ENCODE measurements at places on chromosomes 5 and 9.

DNA sequence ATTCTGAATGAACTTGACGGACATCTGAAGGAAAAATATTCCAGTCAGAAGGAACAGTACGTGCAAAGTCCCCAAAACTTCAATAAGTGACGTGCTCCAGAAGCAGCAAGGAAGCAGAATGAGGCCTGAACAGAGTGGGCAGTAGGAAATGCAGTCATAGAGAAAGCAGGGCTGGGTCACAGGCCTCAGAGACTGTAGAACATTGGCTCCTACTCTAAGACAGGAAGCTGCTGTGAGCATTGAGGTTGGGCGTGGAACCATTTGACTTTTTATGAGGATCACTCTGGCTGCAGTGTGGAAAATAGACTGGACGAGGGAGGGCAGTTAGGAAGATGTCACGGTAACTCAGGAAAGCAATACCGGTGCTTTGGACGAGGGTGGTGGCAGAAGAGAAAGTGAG is 64.0 kb downstream of the DOCK8 start:
- DNase-seq = no peak

DNA sequence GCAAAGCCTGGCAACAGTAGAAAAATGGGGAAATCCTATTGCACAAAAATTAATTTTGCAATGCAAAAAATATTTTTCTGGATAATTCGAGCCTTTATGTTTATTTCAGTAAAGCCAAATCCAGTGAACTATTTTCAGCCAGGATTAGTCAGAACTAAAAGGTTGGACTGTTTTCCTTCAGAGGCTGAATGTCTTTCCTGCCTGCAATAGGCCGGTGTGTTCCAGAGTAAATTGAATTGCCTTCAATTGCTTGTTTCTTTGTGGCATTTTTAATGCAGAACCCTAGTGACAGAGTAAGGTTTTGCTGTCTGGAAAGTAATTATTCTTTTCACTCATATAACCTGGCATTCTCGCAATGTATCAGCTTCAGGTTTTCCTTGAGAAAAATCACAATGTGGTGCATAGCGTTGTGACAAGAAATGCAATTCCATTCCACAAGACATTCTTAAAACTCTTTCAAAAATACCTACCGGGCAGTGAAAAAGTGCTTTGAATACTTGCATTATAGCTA is 183.7 kb downstream of the GLIS3 start:
- DNase-seq = peak; percentile 57

DNA sequence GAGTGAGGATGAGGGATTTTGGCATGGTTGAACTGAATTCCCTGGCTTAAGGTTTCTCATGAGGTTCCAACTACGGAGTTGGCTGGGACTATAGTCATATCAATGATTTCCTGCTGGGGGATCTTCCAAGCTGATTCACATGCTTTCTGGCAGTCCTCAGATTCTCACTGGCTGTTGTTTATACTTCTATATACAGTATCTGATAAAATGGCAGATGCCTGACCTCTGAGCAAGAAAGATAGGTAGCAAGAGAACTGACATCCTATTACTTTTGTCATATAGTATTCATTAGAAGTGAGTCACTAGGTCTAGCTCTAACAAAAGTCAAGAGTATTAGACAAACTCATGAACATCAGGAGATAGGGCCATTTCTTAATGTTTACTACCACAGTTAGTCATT is 440.9 kb upstream of the EDIL3 start:
- DNase-seq = no peak

- DNase-seq = peak; percentile 67
Measured at GRCh38 chr5:160133071-160133917, 14.0 kb upstream of the PWWP2A start.

- peak; percentile 49 for DNase-seq
Measured at GRCh38 chr5:136781464-136781863, 416.1 kb upstream of the TRPC7 start.

GRCh38 chr9:127586537-127586936 is 25.5 kb upstream of the STXBP1 start:
- DNase-seq = peak; percentile 87

DNA sequence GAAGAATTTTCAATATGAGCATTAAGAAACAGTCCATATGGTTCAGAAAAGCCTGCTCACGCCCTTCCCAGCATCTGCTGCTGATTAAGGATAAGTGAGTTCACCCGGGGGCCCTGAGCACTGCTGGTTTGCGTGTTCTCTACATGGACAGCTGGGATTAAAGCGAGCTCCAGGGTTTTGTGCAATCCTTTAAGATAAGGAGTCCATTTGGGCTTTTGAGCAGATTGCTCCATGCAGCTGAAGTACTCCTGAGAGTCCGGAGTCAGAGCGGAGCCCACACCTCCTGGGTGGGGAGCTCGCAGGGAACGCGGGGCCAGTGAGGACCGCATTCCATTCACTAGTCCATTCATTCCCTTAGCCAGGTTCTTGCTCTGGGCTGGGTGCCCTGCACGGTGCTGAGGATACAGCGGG is 149.3 kb upstream of the COL5A1 start:
- DNase-seq = peak; percentile 72

DNA sequence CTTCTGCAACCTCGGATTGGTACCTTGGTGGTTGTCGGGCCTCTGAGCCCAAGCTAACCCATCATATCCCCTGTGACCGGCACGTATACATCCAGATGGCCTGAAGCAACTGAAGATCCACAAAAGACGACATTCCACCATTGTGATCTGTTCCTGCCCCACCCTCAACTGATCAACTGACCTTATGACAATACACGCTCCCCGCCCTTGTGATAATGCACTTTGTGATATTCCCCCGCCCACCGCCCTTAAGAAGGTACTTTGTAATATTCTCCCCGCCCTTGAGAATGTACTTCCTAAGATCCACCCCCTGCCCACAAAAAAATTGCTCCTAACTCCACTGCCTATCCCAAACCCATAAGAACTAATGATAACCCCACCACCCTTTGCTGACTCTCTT is 16.5 kb upstream of the TOR1B start:
- DNase-seq = no peak

DNA sequence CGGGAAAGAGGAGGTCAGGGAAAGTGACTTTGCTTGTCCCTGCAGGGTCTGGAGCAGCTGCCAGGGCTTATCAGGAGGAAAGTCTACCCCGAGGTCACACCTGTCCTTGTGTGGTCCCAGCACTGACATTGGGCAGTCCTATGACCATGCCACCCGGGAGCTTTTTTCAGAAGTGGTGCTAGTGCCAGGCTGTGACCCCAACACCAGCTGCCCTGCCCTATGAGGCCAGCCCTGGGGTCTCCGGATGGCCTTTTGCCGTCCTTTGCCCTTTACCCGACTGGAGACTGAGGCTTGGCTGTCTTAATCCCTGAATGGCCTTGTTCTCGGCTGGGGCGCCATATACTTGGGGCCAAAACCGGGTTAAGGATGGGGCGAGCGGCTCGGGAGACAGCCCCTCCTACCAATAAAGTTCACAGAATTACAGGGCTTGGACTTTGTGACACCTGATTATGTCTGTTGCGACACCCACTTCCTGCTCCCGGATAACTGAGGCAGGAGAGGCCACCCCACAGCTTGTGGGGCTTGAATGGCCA is 22.2 kb upstream of the SLC9A3 start:
- DNase-seq = no peak

GRCh38 chr9:6779417-6780241 is 21.9 kb downstream of the KDM4C start:
- peak; percentile 34 for DNase-seq

DNA sequence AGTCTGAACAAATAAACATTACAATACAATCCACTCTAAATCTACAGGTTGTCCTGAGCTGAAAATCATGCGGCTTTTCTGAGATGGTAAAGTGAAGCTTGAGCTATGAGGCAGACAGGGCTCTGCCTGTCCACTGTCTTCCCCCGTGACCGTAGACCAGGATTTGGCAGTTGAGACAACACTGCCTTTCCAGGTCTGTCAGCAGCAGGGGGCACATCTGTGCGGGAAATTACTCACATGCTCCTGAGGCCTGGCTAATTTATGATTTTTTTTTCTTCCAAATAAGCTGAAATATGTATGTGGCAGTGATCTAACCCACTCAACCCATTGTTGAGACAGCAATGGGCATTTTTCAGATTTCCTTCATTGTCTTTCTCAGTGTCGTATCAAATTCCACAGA is 307.9 kb downstream of the FBXL7 start:
- peak; percentile 68 for DNase-seq

- no peak for DNase-seq
Measured at GRCh38 chr9:83198371-83198770, 135.4 kb upstream of the RASEF start.

DNA sequence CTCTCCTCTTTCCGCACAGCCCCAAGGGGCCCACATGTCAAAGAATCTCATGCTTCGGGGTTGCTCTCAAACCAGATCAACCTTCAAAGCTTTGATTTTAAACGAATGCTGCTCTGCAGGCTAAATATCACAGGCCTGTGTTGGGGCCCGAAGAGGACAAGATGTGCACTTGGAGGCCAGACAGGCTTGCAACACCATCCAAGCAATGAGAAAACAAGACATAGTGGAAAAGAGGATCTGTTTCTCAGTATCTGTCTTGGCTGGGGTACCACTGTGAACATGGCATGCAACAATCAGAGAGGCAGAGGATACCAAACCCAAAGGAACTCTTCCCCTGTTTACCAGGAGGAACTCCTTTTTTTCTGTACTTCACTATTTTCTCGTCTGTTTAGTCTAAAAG is 321.8 kb downstream of the SLIT3 start:
- DNase-seq = no peak

- DNase-seq = no peak
Measured at GRCh38 chr5:59197911-59198310, 615.0 kb downstream of the RAB3C start.

- DNase-seq = peak; percentile 72
Measured at GRCh38 chr9:32589083-32589723, 16.2 kb upstream of the NDUFB6 start.

DNA sequence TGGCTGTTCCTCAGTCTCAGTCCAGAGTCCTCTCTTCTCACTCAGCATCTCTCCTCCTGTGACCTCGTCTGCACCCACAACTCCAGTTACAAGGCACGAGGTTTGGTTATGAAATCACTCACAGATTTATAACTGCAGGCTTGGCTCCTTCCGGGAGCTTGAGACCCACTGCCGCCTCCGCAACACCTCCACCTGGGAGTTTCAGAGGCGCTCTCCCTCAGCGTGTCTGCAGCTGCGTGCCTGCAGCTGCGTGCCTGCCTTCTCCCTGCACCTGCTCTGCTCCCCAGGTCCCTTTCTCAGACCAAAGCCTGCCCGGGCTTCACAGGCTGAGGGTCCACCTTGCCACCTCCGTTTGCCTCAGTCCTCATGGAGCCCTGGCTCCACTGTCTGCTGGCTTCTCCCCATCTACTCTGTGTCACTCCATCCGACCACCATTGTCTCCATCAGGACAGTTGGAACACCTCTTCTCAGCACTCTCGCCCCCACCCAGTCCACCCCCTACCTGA is 51.5 kb downstream of the HRH2 start:
- no peak for DNase-seq

DNA sequence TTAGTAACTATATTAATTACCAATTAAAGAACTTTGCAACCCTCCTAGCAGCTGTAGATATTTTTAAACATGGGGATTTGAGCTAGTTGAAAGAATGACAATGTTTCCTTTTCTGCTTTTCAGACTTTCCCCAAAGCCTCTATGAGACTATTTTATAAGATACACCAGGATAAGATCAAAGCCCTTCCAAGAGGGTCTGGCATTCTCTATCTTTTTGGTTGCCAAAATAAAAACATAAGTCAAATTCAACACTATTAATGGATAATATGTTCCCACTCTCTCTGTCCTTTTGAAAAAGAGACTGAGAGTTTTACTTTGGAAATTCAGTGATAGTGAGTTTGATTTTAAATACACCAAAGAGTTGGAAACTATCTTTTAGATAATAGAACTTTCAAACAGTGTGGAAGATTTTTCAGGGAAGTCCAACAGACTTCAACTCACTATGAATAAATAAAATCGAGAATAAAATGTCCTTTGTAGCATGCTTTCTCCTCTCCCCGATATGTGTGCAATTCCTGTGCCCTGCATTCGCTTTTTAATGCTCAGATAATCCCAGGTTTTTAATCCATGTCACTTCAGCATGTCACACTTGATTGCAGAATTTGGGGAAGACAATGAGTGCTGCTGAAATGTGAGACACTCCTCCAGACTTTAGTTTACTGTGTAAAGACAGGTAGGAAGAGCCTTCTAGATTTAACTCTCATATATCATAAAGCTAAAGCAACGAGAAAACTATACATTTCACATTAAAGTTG is 1095.7 kb upstream of the DMAC1 start:
- no peak for DNase-seq

DNA sequence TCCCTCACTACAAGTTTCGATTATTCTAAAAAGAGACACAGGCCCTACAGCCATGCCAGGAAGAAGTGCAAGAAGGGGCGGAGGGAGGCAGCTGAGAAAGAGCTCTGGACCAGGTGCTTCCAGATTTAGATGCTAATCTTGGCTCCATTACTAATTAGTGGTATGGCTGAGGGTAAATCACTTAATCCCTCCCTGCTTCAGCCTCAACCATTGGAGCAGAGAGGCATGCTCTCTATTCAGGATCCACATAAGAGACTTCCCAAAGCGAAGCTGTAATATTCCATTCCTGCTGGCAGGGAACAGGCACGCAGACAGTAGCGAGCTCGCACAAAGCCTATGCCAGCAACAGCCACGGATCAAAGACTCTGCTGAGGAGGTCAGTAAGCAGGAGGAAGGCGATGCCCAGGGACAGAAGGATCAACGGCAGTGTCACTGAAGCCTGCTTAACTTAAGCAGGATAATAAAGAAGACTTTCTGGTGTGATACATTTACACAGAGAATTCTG is 24.2 kb downstream of the LIFR start:
- DNase-seq = no peak

Data from cardiac fibroblast (primary cell).